ENCODE measurements at places on chromosomes 16 and 17.

GRCh38 chr17:15944759-15945526 is at the start of gene ADORA2B:
Gene ADORA2B (plus strand): TSS chr17:15945130. CDS start chr17:15945249, 119 bp downstream.
- peak; percentile 74 for DNase-seq

GRCh38 chr17:40560592-40561293 is 4.5 kb downstream of the CCR7 start:
- DNase-seq = peak; percentile 85

DNA sequence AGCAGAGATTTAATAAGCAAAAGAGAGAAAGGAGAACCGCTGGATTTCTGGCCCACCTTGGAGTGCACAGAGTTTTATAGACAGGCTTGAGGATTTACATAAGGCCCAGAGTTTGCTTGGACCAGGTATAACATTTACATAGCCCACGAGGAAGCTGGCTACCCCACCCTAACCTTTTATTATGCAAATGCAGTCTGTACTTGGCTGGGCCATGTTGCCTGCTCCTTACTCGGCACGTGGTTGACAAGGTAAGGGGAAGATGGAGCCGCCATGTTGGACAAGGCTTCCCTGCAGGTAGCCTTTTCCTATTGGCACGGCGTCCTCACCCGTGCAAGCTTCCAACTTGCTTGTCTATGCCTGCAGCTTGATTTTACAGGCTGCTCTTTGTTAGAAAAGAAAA is 35.2 kb upstream of the HS3ST3A1 start:
- DNase-seq = no peak

GRCh38 chr17:1119924-1120323 is 59.9 kb downstream of the ABR start:
- no peak for DNase-seq

GRCh38 chr17:17987187-17987896 is 14.7 kb downstream of the DRC3 start:
- no peak for DNase-seq

GRCh38 chr17:41548844-41549595 is 20.9 kb upstream of the KRT19 start:
- peak; percentile 72 for DNase-seq

- DNase-seq = no peak
Measured at GRCh38 chr17:29102046-29102445, 59.1 kb downstream of the PIPOX start.

- DNase-seq = peak; percentile 1
Measured at GRCh38 chr17:33725675-33726271, 432.7 kb upstream of the ASIC2 start.

- no peak for DNase-seq
Measured at GRCh38 chr16:10622036-10622921, 41.9 kb upstream of the EMP2 start.

- DNase-seq = no peak
Measured at GRCh38 chr16:8717892-8718415, 43.5 kb downstream of the ABAT start.

DNA sequence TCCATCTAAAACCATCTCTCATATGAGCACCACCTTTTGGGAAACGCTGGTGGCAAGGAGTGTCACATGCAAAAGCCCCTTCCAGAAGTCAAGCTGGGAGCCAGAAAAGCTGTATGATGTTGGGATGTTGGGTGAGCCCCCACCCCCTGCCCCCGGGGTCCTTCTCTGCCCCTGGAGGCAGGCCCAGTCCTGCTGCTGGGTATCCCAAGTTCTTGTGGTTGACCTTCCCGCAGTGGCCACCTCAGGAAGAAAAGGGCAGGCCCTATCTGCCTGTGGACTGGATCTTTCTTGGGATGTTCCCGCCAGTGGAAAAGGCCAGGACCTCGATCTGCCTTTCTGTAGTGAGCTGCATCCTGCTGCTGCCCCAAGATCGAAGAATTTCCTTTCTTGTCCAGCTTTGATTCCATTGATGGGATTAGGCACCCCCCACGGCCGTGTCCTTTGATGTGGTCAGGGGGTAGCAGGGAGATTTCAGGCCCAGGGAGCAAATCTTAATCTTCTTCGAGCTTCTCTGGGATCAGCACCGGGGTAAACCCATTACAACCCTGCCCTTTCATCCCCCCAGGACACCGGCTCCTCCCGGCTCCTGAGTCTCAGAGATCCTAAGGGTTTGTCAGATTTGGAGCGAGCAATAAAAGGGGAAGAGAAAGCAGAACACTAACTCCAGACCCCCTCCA is 165.6 kb downstream of the RAB11FIP4 start:
- no peak for DNase-seq

DNA sequence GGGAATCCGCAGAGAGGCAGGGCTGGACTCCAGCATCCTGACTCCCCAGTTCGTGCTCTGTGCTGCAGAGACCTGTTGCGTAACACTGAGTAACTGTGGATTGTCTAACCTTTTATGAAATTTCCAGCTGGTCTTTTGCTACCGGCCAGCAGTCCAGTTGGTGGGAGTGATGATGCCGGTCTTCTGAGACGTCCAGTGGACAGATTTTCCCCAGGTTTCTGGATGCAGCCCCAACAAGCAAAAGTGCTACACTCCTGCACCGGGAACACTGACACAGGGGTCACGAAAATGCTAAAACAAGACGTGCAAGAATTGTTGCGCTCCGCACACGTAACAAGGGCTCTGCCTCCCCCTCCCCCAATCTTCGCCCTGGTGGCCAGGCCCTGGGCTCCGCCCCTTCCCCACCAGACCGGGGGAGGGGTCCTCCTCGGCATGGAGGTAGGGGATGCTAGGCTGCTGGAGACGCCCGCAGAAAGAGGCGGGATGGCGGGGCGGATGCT is 701 bp upstream of the MRC2 start:
- DNase-seq = peak; percentile 80

DNA sequence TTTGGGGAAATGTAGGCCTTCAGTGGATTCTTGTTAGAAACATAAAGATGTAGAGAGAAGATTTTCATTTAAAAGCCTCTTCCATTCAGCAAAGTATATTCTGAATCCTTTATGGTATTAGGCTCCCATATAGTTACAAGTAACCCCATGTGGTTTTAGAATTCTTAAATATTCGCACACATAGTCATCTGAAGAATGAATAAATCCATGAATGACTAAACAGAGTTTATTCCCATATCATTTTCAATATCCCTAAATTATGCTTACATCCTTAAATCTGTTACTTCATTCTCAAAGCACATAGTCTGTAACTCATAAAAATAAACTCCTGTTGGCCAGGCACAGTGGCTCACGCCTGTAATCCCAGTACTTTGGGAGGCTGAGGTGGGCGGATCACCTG is 962.1 kb downstream of the KCNJ18 start:
- no peak for DNase-seq

DNA sequence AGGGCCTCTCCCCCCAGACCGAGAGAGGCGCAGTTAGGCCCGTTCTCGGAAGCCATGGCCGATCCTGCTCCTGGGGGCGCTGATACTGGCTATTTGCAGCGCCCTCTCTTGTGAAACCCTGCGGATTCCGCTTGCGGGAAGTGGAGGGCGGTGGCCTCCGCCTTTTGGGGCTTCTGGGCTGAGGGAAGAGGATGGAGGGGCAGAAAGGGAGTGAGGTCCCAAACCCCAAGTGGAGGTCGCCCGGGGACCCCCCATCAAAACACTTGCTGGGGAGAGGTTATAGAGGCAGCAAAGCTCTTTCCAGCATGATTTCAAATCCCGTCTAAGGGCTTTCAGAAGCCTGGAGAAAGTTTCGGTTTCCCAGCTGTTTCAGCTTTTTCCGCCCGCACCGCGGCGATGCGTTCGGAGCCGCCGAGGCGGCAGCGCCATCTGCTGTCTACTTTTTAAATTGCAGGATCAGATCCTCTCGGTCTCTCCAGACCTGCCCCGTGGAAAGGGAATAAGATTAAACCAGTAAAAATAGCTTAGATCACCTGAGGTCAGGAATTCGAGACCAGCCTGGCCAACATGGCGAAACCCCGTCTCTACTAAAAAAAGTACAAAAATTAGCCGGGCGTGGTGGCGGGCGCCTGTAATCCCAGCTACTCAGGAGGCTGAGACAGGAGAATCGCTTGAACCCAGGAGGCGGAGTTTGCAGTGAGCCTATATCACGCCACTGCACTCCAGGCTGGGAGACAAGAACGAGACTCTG is 15.8 kb downstream of the SNX20 start:
- peak; percentile 90 for DNase-seq

GRCh38 chr17:78774956-78775571 is 7.0 kb downstream of the CYTH1 start:
- DNase-seq = peak; percentile 74

- no peak for DNase-seq
Measured at GRCh38 chr17:78767806-78768205, 14.3 kb downstream of the CYTH1 start.

DNA sequence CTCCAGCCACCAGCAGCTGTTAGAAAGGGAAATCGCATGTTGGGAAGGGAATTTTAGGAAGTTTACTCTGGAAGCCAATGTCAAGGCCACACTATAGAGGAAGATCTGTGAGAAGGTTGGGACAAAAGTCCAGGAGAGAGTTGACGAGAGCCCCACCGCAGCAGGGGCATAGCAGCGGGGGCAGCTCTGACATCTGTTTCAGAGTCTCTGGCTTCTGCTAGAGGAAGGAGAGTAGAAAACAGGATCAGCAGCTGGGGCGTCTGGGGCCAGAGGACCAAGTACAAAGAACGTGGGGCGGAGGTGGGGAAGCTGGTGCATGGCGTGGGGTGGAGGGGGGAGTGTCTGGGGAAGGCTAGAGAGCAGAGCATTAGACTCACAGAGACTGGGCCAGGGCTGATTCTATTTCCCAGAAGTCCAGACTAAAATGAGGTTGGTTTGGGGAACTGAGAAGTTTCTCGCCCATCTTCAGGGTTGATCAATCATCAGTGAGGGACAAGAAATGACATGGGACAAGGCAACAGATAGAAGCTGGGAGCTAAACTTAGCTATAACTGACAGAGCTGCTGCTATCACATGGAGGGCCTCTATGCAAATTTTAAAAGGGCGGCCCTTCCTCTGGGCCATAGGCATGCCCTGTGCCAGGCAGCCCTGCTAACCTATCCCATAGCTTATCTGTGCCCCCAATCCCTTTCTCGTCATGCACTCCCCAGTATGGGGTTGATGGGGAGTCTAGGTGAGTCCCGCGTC is 1.2 kb downstream of the RABEP2 start:
- DNase-seq = peak; percentile 78

- no peak for DNase-seq
Measured at GRCh38 chr17:6657633-6658287, 6.2 kb downstream of the C17orf100 start.

DNA sequence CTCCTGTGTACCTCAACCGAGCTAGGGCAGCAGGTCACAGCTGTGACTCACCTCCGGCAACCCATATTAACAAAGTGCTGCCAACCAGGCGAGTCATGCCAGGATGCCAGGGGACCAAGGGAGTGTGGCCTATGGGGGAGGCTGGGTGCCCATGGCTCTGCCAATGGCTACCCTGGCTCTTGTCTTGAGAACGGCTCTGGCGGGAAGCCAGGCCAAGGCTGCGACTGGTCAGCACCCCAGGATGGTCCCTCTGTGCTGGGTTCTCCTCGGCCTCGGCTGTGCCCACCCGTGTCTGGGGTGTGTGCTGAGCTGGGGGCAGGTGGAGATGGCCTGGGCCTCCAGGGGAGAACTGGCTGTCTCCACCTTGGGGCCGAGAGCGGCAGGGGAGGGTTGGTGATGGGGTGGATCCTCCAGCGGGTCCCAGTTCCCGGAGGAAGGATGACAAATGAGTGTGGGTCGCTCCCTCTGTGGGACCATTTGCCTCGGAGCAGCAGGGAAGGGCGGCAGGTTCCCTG is 75.8 kb downstream of the MRC2 start:
- no peak for DNase-seq

GRCh38 chr17:39225959-39226683 is 376 bp upstream of the STAC2 start:
- DNase-seq = no peak

DNA sequence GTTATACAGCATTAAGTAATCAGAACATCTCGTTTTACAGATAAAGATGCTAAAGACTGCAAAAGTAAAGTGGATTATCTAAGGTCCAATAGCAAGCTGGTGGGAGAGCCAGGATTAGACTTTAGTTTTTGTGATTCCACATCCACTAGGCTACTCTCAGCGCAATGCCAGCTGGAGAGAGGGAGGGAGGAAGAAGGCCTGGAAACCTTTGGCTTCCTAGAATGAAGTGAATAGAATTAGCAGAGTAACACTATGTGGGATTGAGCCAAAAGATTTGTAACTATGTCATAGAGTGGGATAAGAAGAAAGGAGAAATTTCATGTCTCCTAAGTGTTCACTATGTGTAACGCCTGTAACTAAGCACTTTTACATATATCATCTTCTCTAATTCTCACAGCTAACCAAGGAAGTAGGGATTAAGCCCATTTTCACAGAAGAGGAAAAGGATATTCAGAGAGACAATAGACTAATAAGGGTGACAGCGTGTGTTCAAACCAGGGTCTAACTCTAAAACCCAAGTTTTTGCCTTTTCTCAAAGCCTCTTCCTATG is 25.4 kb upstream of the NSRP1 start:
- no peak for DNase-seq

- DNase-seq = peak; percentile 50
Measured at GRCh38 chr17:78258323-78259191, 27.1 kb downstream of the TMEM235 start.

- DNase-seq = peak; percentile 81
Measured at GRCh38 chr17:60598001-60598736, 1.8 kb upstream of the PPM1D start.

- DNase-seq = no peak
Measured at GRCh38 chr16:50878536-50878935, 136.7 kb downstream of the CYLD start.
